ENCODE measurements at places on chromosomes 6 and 20.
A peak's percentile ranks its signal among the peaks of the same experiment; 100 is the strongest.

DNA sequence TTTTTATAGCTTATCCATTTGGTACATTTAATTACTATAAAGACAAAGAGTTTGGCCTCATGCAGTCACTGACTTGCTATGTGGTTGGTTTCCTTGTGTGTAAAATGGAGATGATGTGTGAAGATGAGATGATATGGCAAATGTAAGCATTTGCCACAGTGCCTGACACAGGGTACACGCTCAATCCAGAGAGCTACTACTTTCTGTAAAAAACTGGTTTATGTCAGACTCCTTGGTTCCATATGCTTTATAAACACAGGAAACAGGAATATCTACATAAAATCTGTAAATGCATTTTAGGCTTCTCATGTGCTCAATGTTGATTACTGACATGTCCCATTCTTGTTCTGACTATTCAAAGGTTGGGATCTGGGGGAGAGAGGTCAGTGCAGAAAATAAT is 10.4 kb downstream of the HIVEP1 start:
- no peak for ATAC-seq

DNA sequence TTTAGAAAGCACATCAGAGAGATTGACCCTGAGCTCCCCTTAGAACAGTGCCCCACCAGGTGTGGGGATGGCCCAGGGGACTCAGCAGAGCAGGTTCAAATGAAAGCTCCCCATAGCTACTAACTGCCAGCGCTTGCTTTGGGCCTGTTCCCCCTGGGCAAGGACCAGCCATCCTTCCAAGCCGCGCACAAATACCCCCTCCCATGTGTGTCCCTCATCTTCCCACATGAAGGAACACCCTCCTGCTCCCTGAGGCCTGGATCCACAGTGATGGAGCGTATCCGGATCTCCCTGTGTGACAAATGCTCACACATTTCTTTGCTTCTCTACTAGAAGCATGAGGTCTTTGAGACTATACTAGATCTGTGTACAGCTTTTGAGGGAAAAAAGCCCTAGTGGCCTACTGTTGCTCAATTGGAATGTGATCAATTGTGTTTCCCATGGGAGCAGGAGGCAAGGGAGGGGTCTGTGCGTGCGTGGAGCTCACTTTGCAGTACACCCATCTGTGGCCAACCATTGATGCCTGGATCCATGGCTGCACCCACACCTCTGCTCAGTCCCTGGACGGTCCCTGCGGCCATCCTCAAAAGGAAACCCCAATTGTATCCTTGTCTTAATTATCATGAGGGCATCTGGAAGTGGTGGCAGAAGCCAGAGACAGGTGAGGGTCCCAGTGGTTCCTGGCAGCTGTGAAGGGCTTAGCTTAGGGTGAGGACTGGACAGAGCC is 1.4 kb upstream of the RAET1G start:
- no peak for ATAC-seq

DNA sequence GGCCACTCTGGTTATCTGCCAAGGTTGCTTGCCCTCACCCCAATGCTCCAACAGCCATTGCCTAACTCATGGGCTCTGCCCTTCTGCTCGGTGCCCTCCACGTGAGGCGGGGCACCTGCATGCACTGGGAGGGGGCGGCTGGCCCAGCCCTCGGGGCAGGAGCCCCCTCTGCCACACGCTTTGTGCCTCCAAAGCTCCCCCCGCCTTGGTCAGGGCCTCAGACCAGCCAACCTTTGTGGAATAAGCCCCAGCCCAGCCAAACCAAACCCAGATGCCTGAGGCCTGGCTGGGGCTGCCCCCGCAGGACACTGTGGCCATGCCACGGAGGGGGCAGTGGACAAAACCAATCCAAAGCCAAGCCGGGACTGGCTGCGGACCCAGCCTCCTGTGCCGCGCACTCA is 21.4 kb downstream of the SDCBP2 start:
- ATAC-seq, result no peak

- peak; percentile 47 for ATAC-seq
Observed at GRCh38 chr6:33621711-33622388, 728 bp downstream of the ITPR3 start.

DNA sequence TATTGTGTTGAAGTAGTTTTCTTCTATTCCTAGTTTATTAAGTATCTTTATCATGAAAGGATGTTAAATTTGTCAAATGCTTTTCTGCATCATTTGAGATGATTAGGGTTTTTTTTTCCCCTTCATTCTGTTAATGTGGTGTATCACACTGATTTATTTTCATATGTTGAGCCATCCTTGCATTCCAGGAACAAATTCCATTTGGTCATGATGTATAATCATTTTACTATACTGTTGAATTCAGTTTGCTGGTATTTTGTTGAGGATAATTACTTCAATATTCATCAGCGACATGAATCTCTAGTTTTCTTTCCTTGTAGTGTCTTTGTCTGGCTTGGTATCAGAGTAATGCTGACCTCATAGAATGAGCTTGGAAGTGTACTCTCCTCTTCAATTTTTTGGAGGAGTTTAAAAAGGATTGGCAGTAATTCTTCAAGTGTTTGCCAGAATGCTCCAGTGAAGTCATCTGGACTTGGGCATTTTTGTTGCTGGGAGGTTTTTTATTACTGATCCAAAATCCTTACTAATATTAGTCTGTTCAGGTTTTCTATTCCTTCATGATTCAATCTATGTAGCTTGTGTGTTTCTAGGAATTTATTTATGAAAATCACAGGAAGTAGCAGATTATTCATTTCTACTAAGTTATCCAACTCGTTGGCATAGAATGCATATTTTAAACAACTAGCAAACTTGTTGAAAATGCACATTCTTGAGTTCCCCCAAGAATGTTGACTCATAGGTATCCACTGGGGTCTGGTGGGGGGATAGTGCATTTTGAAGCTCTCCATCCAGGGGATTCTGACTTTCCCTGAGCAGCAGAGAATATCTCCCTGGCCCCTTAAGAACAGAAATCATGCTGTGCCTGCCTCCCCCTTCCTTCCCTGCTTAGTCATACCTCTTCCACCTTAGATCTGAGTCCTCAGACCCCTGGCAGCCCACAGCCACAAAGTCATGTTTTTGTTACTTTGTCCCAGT is 187.1 kb downstream of the BMP7 start:
- no peak for ATAC-seq
